ENCODE measurements at places on chromosomes 12 and 14. TPM values are rescaled to one million over a fixed set of nuclear protein-coding genes. Genes with fewer than 3 reads are reported as not detected.

DNA sequence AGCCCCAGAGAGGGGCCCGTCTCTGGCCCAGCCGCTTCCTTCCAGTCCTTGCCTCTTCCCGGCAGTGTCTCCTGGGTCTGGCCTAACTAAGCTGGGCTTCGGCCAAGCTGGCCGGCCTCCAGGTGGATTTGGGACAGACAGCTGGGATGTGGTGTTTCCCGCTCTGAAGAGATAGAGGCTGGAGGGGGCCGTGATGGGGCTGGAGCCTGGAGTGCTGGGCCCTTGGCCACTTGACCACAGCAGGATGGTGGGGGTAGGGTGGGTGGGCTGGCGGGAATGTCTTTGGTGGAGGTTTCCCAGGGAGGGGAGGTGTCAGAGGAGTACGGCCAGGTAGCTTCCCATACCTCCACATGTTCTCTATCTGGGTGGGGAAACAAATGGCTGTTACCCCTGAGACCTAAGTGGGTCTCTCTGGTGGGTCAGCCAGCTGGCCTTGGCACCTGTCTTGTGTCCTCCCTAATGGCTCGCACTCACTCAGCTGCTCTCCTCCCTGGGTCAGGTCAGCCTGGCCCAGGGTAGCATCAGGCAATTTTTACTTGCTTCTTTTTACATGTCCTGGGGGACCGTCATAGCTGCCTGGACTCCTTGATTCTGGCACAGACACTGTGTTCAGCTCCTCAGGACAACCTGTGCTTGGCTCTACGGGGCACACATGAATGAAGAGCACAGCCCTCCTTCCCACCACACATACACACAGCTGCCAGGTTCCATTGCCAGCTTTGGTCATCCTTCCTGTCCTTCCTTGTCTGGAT, 19.8 kb upstream of the PGF start:
- H3K27me3 ChIP-seq: peaks cover 1% of the 10 kb centered on the region
- no peaks in the 10 kb centered on the region for H3K4me1 ChIP-seq

DNA sequence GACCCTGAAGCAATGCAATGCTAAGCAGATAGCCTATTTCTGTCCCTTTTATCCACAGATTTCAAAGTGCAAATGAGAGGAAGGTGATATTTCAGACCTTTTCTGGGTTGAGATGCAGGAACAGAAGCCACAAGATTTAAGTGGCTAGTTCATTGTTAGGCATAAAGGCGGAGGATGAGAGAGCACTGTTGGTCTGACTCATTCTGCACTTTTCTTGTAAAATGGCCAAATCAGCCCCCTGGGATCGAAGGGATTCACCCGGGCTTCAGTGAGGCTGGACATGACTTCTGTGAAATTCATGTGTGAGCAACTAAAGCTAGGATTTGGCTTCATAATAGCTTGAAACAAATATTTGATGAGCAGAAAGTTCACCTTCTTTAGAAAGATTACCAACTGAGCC, 101.9 kb upstream of the OVCH1 start:
- no peak for DNase-seq
- H3K27ac ChIP-seq: no peak overlapping the region
- H3K27me3 ChIP-seq: peaks cover under 1% of the 10 kb centered on the region
- no peak overlapping the region for H3K4me3 ChIP-seq
- H3K36me3 ChIP-seq: no peaks in the 10 kb centered on the region

The ASPG gene
- total RNA-seq: not detected

The CCDC60 gene
- total RNA-seq: not detected

- peaks cover 13% of the 10 kb centered on the region for H3K36me3 ChIP-seq
- no peak overlapping the region for H3K27ac ChIP-seq
- H3K27me3 ChIP-seq: no peaks in the 10 kb centered on the region
Measured at GRCh38 chr12:124002021-124002644, 29.1 kb downstream of the ZNF664 start.

The KLRG1 gene
- 0.69 TPM for total RNA-seq
